Keratinocyte (primary cell): ENCODE measurements at places on chromosomes 2 and 18. TPM values are rescaled to one million over a fixed set of nuclear protein-coding genes. Genes with fewer than 3 reads are reported as not detected.

GRCh38 chr18:62964432-62964831, 249.1 kb downstream of the PHLPP1 start:
- DNase-seq: no peak

GRCh38 chr2:100110614-100111000, 31.8 kb downstream of the AFF3 start:
- no peak for DNase-seq

Gene MAPK4
- polyA plus RNA-seq: 0.01 TPM in 1 of 3 replicates, not detected in the others

- no peak for DNase-seq
Measured at GRCh38 chr2:112001136-112001715, 53.8 kb upstream of the TMEM87B start.

- no peak for DNase-seq
Measured at GRCh38 chr2:153536115-153536514, 57.6 kb upstream of the RPRM start.

DNA sequence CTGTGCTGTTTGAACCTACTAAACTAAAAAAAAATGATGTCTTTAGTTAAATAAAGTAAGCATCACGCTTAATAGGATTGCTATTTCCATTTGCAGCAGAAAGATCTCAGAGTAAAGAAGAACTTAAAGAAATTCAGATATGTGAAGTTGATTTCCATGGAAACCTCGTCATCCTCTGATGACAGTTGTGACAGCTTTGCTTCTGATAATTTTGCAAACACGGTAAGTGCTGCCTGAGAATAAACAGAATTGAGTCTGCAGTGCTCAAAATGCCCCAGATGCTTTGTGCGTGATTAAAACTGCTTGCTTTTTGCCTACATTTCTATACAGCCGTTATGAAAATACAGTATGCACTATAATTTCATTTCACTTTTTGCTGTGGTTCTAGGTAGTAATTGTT, 3.9 kb downstream of the CDCA7 start:
- no peak for DNase-seq

GRCh38 chr2:105595536-105595935, 149.2 kb upstream of the NCK2 start:
- DNase-seq: no peak

Gene HOXD12
- not detected in 3 replicates for polyA plus RNA-seq

Gene WIPF1
- 0.09 to 0.32 TPM (median 0.16 TPM) in 3 replicates for polyA plus RNA-seq

DNA sequence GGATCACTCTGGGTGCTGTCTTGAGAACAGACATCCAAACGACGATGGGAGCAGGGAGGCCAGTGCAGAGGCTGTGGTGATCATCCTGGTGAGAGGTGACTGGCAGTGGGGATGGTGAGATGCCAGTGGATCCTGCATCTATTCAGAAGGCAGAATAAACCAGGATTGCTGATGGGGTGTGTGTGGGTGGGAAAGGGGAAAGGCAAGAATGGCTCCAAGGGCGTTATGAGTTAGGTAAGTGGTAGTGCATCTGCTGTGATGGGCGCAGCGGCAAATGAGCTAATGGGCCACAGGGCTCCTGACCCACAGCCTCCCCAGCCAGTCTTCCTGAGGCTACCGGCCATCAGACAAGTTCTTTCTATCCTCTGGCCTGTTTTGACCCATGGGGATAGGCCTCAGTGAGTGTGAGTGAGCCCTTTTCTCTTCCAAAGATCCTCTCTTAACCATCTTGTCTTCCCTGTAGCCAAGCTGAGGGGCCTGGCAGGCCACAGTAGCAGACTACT, 29.6 kb downstream of the SERTAD2 start:
- DNase-seq: no peak

DNA sequence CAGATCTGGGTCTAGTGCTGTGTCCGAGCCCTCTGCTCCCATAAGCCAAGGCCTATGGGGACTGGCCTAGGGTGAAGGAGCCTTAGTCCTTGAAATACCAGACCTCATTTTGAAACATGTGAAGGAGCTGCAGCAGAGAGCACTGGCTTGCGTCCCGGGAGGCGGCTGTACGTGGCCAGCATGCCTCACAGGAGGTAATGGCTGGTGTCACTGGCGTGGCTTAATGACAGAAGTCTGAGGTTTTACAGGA, 72.7 kb upstream of the OTOS start:
- no peak for DNase-seq
